ENCODE measurements at places on chromosomes 5 and 9.

DNA sequence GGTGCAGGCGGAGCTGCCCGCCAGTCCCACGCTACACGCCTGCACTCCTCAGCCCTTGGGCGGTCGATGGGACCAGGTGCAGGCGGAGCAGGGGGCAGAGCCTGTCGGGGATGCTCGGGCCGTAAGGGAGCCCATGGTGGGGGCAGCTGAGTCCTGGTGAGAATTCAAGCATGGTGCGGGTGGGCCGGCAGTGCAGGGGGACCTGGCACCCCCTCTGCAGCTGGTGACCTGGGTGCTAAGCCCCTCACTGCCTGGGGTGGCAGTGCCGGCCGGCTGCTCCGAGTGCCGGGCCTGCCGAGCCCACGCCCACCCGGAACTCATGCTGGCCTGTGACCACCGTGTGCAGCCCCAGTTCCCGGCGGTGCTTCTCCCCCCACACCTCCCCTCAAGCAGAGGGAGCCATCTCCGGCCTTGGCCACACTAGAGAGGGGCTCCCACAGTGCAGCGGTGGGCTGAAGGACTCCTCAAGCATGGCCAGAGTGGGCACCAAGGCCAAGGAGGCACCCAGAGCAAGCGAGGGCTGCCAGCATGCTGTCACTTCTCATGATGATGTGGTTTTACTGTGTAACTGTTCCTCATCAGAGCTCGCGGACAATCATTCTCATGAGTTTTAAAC lies 228.9 kb upstream of the CDH9 start:
- DNase-seq = no peak

GRCh38 chr9:8234316-8234715 lies 434.7 kb upstream of the DMAC1 start:
- DNase-seq = no peak

DNA sequence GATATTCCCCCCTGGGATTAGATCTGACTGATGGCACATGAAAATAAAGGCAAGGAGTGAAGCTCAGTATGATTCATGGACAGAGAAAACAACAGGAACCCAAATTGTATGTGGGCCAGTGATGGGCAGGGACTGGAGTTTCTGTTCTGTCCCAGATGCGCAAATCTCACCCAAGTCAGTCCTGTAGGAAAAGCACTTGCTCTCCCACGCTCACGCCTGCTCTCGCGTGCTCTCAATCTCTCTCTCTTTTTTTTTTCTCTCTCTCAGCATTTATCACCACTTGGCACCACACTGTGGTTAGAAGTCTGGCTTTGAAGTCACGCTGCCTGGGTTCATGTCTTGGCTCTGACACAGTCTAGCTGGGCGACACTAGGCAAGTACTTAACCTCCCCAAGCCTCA lies 106.5 kb upstream of the LRRTM2 start:
- no peak for DNase-seq

- no peak for DNase-seq
Observed at GRCh38 chr9:88458716-88459465, 70.6 kb downstream of the SPIN1 start.

- no peak for DNase-seq
Observed at GRCh38 chr9:15369238-15369637, 53.4 kb upstream of the SNAPC3 start.

DNA sequence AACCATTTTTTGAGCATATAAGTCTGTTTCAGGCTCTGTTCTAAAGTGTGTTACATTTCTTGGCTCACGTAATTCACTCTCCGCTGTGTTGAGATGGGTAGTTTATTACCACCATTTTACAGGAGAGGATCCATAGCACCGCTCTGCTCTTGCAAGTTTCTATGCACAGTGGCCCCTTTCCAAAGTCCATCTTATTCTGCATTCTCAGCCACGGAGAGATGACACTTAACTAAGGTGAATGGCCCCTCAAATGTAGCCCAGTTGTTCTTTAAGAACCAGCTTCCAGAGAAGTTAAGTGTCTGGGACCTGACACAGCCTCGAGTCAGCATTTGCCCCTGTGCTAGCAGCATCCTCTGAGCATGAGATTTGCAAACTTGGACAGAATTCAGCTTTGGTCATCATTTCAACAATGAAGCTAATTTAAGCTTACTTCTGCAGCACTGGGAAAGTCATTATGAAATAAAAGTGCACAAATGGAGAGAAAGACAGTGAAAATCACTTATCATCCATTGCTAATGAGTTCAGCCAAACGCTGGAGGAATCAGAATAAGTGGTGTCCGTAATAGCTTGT lies 61.9 kb downstream of the FAM78A start:
- no peak for DNase-seq

DNA sequence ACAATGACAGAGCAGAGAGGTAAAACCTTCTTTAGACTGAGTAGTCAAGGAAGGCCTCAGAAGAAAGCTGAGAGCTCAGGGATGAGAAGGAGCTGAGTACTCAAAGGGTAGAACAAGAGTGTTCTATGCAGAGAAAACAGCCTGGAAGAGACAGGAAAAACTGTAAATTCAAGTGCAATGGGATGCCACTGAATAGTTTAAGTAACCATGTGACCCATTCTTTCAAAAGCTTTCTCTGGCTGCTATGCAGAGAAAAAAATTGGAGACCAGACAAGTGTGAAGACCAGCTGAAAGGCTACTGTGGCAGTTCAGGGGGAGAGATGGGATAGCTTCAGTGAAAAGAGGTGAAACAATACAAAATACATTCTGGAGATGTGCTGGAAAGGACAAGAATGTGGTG lies 61.3 kb upstream of the RNF38 start:
- DNase-seq = peak; percentile 41

GRCh38 chr9:137807721-137808703 lies 69.6 kb upstream of the CACNA1B start:
- no peak for DNase-seq

DNA sequence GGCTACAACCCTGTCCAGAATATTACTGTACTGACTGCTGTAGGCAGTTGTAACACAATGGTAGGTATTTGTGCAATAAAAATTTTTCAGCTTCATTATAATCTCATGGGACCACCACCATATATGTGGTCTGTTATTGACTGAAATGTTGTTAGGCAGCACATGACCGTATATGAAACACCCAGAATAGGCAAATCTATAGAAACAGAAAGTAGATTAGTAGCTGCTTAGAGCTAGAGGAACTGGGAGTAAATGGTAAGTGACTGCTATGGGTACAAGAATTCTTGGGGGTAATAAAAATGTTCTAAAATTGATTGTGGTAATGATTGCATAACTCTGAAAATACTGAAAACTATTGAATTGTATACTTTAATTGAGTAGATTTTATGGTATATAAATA lies 185.7 kb downstream of the ESM1 start:
- DNase-seq = no peak

DNA sequence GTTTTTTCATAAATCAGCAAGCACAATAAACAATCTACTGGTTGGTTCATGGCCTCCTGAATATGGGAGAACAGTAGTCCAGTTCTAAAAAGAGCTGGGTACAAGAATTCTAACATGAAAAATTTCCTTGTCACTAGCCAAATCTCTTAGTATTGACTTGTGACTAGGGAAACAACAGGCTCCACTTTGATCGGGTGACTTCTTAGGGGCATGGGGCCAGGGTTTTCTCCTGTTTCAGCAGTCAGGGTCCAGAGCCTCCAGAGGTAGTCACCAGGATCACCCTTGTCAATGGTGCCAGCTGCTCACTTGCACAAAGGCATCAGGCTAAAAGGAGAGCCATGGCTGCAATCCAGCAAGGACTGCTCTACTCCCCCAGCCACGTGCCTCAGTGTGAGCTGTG lies 38.1 kb downstream of the LPAR1 start:
- no peak for DNase-seq

- no peak for DNase-seq
Observed at GRCh38 chr9:1960342-1961042, 54.7 kb upstream of the SMARCA2 start.

DNA sequence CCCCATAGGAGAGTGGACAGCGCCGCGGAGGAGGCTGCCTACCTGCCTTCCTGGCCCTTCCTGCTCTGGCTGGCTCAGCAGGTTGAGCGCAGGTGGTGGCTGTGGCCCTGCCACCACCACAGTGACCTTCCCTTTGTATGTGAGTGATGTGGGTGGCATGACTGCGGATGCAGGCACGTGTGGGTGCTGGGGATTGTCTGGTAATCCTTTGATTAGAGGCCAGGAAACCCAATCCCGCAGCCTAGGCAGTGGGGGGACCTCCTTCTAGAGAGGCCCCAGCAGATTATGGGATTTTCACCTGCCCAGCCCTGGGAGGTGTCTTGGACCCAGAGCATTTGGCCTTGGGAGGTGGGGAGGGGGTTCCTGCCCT lies 16.5 kb downstream of the RXRA start:
- DNase-seq = no peak

GRCh38 chr9:38355517-38356120 lies 36.9 kb upstream of the ALDH1B1 start:
- no peak for DNase-seq

GRCh38 chr9:116074658-116075057 lies 78.9 kb upstream of the PAPPA start:
- no peak for DNase-seq

DNA sequence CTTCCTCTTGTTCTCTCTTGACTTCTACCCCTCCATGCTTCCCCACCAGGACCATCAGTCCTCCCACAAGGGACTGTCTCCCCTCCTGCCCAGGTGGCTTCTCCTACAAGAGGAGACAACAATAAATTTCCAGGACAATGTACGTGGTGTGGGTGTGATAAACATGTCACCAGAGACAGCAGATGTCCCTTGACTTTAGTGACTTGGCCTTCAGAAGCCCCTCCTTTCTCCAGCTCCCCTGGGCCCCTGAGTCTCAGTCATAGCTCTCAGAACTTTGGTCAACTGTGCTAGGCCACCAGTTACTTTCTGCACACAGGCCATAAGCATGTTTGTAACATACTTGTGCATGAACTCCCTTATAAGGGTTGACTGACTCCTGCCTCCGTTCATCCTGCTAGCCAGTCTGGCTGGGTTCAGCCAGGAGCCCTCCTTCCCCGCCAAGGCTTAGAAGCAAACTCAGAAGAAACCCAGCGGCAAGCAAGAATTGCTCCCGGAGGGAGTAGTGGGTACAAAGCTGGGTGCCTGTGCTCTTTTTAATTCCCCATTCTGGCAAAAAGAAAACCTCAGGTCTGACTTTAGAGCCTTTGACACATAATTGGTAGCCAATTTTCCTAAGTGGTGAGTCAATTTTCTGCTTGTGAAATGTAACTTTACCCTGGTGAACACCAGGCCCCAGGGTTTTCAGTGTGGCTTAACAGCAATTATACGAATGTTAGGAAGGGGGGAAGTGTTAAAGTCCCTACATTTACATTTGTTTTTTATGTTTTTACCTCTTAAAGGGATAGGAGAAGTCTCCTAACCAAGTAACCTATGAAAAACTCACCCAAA lies 49.2 kb downstream of the EBF1 start:
- no peak for DNase-seq

- no peak for DNase-seq
Observed at GRCh38 chr9:94982211-94982610, 255.7 kb downstream of the AOPEP start.

DNA sequence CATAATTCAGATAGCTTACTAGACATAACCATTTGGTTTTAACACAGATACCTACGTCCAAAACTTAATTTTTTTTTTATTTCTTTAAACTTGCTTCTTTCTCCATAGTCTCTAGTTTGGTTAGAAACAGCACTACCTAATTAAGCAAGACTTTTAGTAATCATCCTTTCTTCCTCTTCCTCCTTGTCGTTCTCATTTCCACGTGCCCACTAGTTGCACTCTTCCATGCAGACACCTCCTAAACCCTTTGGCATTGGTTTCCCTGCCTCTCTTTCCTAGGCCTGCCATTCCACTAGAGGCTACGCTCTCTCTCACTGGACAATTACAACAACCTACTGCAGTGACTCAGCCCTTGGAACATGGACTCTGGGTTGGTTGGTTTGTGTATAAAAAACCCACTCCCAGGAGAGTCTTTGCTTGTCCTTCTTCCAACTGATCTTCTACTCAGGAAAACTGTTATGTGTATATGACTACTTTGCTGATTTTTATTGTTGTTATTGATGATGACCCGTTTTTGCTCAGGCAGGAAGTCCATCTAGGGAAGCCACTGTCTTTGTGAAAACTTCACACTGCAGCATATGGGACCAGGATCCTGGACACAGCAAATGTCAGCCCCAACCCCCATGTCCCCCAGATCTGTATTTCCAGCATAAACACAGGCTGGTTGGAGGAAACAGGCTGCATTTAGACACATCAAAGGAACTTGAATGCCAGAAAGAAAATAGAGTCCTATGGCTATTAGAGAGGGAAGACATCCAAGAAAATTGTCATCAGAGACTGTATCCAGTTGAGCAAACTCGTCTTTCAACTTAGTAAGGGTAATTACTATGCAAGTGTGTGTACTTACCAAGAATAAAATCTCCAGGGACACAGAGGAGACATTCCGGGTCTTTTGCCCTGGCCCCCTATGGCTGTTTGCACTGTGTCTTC lies 503.2 kb downstream of the GADD45G start:
- DNase-seq = no peak

GRCh38 chr9:12640016-12640587 lies 53.1 kb upstream of the TYRP1 start:
- no peak for DNase-seq

DNA sequence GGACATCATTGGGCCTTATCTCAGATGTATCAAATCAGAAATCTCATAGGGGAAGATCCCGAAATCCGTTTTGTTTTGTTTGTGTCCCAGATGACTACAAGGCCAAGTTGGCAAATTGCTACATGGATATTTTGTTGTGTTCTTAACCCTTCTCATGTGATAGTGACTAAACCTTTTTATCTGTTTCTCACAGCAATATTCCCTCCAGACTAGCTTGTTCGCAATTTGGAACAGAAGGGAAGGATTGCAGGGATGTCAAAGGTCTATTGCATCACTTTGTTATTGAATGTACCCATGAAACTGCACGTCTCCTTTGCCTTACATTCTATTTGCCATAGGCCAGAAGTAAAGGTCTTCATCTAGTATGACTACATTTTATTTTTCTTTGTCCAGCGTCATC lies 453.9 kb downstream of the NFIB start:
- no peak for DNase-seq

- no peak for DNase-seq
Observed at GRCh38 chr9:5949103-5949699, 58.5 kb downstream of the MLANA start.

DNA sequence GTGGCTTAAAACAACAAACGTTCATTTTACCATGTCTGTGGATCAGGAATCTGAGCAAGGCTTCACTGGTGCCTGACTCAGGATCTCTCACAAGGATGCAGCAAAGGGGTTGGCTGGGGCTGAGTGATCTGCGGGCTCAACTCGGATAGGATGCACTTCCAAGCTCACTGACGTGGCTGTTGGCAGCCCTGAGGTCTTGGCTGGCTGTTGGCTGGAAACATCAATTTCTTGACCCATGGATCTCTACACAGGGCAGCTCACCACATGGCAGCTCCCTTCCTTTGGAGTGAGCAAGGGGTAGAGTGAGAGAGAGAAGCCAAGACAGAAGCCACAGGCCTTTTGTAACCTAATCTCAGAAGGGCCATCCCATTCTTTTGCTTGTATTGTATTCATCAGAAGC lies 202.1 kb downstream of the NXNL2 start:
- DNase-seq = no peak

Data from frontal cortex (tissue), 4 donors.